ENCODE measurements at places on chromosomes 1 and 21.

GRCh38 chr21:31837618-31838390 lies 35.0 kb upstream of the HUNK start:
- DNase-seq, result no peak

GRCh38 chr1:175216444-175216843 lies 23.9 kb upstream of the KIAA0040 start:
- DNase-seq, result no peak

GRCh38 chr1:94070865-94071264 lies 50.1 kb downstream of the ABCA4 start:
- DNase-seq, result no peak

GRCh38 chr1:31944205-31945089 lies 6.3 kb upstream of the PTP4A2 start:
- DNase-seq, result peak; percentile 87

- DNase-seq, result no peak
Measured at GRCh38 chr1:232973652-232974611, 23.5 kb downstream of the NTPCR start.

DNA sequence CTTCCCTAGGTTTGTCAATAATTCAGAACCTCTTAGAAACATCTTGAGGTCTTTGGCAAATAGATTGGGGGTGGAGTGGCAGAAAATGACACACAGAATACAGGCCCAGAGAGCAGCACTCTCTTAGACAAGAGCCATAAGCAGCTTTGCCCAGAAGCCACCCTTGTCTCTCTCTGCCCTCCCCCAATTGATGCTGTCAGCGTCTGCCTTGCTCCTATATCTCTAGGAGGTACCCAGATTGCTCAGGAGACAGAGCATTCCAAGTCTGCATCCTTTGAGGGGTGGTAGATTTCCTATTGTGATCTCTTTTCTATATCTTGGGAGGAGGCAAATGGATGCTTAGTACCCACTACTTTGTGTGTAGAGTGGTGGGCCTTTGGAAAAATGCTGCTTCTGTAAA lies 1.8 kb downstream of the RGL1 start:
- no peak for DNase-seq

DNA sequence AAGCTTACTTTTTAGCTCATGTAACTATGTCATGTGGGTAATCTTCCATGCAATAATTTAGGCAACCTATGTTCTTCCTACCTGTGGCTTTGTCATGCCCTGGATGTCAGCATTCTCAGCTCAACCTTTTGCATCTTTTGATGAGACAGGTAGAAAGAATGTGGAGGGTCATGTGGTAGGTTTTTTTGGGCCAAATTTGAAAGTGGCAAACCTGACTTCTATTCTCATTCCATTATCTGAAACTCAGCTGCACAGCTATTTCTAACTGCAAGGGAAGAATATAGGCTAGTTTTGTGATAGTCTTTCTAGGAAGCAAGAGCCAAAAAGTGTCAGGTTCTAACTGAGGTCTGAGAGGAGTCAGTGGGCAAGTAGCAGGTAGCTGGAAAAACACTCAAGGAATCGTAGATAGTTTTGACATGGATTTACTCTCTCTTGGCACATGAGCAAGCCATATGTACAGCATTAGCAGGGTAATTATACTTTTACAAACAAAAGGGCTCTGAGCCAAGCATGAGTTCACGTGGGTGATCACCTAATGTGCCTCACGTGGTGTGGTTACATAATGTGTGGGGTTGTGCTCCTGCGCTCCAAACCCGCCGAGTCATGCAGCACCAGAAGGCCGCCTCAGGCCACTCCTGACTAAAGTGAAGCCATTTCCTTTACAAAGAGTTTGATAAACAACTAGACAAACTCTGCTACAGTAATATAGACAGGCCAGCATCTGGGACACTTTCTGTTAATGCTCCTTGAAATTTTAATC lies 1013.8 kb downstream of the PLA2G4A start:
- peak; percentile 56 for DNase-seq

DNA sequence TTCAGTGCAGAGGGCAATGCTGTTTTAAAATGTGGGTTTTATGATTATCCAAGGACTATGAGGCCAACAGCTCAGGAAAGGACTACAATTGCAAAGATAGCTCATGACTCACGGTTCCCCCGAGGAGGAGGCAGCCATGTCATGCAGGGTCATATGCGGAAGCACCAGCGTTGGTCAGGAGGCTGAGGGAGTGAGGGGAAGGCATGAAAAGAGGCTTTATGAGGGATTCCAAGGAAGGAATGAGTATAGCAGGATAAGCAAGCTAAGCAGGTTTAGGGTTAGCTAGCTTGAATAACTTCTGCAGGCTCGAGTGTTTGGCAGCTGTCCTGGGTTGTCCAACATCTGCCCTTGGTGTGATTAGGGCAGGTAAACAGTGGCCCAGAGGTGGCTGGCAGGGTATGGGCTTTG lies 495.1 kb downstream of the SETD4 start:
- DNase-seq, result peak; percentile 90

DNA sequence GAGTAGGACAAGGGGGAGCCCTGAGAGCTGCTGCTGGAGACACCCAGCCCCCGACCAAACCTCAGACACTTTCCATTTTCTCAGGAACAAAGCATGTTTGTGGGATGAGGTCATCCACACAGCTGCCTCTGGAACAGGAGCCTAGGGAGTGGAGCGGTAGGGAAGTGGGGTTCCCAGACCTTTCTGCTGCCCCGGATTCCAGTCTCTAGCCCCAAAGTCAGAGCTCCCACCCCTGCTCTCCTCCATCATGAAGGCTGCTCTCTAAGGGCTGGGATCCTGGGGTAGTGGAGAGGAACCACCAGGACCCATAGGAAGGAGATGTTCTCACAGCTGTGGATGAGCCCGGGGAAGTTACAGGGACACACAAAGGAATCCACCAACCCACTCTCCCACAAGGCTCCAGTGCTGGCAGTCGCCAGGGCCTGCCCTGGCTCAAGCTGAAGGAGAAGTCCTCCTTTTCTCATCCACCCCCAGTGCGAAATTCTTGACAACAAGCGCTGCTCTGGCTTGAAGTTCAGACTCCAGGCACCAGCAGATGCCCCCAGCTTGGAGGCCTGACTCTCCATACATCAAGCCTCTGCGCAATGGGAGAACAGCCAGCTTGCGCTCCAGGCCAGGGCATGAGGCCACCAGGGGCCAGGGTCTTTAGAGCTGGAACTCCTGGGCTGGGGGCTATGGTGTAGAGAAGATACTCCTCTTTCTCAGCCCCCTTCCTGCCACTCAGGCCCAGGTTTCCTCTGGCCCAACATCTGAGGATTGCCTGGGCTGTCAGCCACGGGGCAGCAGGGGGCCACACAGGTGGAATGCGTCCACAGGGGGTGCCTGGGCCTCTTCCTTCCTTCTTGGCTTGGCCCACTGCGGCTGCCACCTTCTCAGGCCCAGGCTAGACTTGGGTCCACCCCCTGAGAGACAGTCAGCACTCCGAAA lies 4.5 kb downstream of the FHL3 start:
- DNase-seq, result peak; percentile 93

- no peak for DNase-seq
Measured at GRCh38 chr21:38972078-38972477, 166.3 kb downstream of the ETS2 start.

DNA sequence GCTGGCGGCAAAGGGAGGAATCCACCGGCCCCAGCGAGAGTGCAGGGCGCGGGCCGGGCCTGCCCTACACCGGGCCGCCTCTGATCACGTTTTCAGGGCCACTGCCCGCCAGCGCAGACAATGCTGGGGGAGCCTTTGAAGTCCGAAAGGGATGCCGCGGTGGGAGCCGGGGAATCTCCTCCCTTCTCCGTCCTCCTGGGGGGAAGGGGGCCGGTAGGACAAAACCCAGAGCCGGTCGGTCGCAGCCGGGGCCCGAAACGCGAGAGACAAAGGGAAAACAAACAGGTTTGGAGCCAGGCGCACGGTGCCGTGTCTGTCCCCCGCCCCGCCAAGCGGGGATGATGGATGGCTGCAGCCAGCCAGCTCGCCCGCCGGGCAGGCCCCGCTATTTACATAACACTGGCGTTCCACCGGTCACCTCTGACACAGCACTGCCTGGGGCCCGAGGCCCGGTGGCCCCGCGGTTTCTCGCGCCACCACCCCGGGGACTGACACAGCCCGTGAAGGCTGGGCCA lies 92.0 kb downstream of the CASZ1 start:
- DNase-seq, result no peak

- no peak for DNase-seq
Measured at GRCh38 chr1:57277681-57278080, 146.2 kb downstream of the DAB1 start.

DNA sequence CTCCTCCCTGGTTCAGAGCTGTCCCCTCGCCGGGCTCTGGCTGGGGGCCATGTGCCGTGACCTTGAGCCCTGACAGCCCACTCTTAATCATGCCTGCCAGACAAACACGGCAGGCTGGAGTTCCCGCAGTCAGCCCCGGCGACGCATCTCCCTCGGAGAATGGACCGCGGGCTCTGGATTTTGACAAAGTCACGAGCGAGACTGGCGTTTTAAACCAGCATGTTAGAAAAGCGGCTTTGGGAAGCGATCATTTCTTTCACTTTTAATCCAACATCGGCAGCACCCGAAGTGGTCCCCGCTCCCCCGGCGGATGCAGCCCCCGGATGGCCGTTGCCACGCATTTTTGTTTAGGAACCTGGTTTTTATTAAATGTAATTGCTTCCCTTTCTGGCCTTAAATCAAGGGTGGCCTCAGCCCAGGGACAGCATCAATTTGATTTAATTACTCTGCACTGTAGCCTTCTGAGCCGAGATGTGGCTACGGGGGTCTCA lies 70.9 kb downstream of the PRDM16 start:
- no peak for DNase-seq

DNA sequence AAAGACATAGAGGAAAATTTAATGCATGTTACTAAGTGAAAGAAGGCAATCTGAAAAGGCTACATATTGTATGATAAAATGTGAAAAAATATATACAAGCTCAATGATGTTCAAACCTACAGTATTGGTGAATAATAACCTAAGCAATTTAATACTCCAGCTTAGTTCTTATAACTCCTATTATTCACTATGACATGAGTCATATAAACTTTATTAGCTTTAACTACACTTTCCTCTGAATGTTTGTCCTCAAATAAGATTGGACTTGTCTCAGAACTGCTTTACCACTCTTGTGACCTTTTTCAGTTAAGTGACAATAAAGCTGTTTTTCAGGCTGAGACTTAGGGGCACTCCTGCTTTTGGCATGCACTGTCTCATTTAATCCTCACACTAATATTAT lies 50.9 kb downstream of the CNST start:
- DNase-seq, result no peak

DNA sequence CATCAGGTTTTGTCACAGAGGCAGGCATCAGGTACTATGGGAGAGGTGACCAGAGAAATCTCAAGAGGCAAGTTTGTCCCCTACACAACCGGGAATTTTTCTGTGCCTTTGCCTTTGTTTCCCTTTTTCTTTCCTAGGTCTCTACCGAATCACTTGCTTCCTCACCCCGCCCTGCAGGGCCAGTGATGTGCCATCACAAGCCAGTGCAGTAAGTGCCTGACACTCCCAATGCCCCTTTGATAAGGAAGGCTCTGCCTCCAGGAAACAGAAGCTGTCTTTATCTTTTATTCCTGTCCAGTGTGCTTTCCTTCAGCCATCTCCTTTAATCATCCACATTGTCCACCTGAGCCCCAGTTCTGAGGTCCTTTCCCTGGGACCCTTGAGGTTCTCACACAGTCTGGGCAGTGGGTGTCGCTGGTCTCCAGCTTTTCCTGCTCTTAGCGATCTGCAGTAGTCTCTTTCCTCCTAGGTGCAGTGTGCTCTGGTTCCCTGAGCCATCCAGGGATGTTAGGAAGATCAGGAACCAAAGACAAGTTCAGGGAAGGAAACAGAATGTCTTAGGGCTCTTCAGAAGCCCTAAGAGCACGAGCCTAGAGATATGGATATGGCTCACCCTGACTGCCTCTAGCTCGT lies 36.6 kb downstream of the GJA5 start:
- peak; percentile 14 for DNase-seq

GRCh38 chr1:2526824-2527555 lies 594 bp upstream of the PANK4 start:
- DNase-seq, result peak; percentile 16

GRCh38 chr1:56535939-56536338 lies 43.4 kb downstream of the PLPP3 start:
- DNase-seq, result no peak

DNA sequence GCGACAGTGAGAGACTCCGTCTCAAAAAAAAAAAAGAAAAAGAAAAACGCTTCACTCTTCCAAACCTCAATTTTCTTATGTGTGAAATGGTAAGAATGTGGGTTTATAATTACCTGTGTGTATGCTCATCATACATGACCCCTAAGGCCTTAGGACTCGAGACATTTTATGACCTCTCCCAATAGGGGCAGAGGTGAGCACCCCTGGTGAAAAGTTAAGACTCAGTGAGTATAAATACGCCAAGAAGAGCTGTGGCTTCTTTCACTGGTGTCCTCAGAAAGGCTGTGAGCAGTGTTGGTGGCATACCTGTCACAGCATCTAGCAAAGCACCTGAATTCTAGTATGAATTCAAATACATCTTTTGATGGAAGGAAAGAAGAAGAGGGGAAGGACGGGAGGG lies 7.8 kb upstream of the FCMR start:
- no peak for DNase-seq

- DNase-seq, result no peak
Measured at GRCh38 chr1:1185101-1185765, 11.6 kb downstream of the TTLL10 start.

- DNase-seq, result no peak
Measured at GRCh38 chr1:228996281-228996680, 261.0 kb downstream of the RHOU start.

DNA sequence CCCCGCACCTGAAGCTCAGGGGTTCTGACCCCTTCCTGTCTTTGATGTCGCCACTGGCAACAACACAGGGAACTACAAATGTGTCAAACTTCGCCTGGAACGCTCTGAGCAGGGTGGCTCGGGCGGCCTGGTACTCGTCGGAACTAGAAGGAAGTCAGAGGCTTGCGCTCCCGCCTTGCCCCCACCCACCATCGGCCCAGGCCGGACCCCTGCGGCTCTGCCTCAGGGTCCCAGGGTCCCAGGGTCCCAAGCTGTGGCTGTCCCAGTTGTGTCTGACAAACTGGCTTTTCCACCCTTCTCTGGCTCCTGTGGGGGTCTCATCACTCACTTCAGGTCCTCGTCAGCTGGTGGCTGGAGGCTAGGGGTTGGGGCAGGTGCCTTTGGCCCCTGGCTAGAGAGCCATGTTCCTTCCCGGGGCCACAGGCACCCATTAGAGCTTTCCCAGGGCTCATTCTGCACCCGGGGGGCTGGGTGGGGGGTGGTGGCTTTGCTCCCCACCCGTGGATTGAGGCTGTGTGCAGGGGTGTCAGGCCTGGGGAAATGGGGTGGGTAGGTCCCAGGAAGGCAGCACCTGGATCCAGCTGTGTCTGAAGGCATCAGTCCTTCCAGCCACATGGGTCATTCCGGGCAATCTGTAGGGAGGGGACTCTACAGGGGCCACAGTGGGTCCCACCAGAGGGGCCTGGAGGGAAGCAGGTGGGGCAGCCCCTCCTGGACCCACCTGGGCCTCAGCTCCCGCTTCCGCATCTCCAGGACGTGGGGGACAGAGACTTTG lies 8.0 kb upstream of the TMEM52 start:
- DNase-seq, result no peak
